Stimulated activated CD4-positive, alpha-beta T cell treated with anti-CD3 and anti-CD28 coated beads, TNF-alpha, amount 100 ng/mL, for 24 hours (primary cell): ENCODE measurements at places on chromosomes 7 and 10.

- DNase-seq = no peak
Observed at GRCh38 chr7:93374345-93374940, 142.3 kb downstream of the VPS50 start.

GRCh38 chr10:31819391-31819820 is 109.2 kb downstream of the ARHGAP12 start:
- DNase-seq = no peak

DNA sequence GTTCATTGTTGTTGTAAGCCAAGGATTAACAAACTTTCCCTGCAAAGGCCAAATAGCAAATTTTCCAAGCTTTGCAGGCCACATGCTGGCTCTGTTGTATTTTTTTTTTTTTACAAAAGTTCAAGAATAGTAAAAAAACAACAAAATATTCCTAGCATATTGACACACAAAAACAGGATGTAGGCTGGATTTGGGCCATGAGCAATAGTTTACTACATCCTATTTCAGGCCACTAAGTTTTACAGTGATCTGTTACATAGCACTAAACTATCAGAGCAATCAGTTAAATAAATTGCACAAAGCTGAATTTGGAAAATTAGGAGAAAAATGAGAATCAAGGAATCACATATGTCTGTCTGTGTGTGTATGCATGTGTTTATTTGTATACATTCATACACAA is 491.8 kb upstream of the GHITM start:
- DNase-seq = no peak

DNA sequence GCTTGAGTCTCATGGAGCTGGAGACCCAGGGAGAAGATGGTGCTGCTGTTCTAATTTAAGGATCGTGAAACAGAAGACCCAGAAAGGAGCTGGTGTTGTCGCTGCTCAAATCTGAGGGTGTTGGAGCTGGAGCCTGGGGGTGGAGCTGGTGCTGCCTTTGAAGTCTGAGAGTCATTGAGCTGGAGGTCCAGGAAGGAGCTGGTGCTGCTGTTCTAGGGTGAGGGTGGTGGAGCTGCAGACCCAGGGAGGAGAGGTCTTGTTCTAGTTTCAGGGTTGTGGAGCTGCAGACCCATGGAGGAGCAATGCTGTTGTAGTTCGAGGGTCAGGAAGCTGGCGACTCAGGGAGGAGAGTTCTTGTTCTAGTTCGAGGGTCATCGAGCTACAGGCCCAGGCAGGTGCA is 84.1 kb upstream of the ZNF479 start:
- no peak for DNase-seq

DNA sequence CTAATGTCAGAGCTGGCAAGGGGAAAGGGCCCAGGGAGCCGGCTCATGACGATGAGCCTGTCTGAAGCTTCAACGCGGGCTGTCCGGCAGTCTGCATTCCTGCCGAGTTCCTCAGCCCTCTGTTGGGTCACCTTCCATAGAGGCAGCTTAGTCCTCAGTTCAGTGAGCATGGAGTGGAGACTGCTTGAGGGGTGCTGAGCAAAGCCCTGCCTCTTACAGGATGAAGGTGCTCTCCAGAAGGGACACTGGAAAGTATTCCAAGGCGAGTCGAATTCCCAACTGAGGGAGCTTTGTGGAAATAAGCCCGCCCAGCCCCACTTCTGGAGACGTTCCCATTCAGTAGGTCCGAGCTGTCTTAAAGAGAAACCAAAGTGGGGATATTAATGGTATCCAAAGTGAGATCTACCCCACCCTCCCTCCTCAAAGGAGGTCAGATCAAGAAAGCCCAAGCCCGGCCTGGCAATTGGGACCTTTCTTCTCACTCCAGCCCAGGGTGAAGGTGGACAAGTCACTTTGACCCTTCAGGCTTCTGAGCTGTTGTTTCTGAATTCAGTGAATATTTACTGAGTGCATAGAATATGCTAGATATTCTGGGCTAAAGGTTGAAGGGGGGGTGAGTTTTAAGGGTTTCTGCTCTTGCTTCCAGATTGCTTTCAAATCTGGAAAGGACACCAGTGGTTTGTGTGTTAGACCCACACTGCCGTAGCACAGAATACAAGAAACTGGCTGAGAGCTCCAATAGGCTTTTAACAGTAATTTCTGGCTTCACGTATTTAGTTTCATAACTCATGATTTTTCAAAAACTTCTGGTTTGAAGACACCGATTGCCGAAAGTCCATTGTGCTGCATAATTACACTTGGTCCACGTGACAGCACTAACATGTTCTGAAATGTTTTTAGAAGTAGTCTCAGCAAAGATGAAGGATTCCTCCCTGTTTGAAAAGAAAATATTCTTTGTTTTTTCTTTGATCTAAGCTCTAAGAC is 3.5 kb downstream of the EGFR start:
- no peak for DNase-seq

DNA sequence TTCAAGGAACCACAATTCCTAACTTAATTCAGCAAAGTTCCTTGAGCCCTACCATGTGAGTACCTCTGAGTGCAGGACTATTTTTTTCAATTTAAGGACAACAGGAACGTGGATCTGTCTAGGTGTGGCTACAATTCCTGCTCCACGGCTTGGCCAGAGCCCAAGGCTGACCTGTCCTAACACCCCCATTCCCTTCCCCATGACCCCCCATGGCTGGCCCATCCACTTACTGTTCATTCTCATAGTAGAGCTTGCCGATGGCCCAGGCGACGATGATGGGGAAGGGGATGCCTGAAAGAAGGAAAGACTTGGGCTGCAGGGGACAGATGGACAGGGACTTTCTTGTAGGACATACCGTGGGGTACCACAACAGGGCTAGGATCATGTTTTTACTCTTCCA is 20.3 kb downstream of the CRHR2 start:
- DNase-seq = no peak

DNA sequence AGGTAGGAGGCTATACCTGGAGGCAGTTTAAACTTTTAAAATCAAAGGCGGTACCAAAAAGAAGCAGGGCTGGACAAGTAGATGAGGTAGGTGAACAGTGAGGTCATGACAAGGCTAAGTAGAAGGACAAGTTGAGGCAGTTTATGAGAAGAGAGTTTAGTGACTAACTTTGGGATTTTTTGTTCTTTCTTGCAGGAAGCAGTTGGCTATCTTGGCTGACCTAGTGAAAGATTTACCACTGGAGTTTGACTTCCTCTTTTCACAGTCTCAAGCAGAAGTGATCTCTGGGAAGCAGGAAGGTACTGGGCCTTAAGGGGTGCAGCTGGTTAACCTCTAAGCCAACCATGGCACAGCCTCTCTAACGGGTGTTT is 26.3 kb downstream of the ENTPD7 start:
- DNase-seq = no peak

GRCh38 chr7:155377071-155377837 is 79.6 kb downstream of the INSIG1 start:
- no peak for DNase-seq

- no peak for DNase-seq
Observed at GRCh38 chr7:36202398-36202797, 49.3 kb downstream of the EEPD1 start.

DNA sequence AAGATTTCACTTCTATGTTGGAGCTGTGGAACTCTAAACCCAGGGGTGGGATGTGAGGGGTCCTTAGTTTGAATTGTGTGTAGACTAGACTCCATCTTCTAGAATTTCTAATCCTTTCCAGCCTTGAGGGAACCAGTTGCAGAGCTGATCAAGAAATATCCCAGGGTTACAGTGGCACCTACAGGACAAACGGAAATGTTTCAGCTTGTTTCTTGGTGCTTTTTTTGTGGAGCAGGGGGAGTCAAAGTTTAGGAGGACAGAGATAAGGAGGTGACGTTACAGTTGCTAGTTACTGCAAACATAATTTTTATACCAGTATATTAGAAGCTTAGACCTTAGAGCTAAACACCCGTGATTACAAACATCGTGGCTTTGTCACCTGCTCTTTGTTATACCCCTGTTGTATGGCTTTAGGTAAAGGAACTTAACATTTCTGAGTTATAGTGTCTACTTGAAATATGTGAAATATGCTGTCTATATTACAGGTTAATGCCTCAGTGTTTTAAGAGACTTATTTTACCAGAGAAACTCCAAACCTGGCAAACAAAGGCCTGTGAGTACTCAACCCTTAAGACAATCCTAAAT is 84.5 kb upstream of the DYNC1I1 start:
- DNase-seq = no peak

- DNase-seq = peak; percentile 41
Observed at GRCh38 chr10:100998183-100998990, 1.2 kb upstream of the LZTS2 start.

DNA sequence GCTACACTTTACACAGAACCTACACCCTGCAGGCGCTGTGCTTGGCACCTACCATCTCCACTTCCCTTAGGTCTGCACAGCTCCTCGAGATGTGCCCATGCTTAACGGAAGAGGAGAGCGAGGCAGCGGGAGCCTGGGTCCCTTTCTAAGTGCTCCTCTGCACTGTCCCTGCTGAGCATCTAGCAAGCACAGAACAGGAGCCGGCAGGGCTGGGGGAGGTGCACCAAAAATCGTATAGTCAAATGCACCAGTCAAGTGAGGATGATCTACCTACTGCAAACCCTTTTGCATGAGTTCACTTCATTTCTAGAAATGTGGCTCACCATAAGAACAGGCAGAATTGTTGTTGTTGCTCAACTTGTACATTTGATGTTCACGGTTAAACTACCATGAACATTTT is 267.7 kb downstream of the TNS3 start:
- no peak for DNase-seq

DNA sequence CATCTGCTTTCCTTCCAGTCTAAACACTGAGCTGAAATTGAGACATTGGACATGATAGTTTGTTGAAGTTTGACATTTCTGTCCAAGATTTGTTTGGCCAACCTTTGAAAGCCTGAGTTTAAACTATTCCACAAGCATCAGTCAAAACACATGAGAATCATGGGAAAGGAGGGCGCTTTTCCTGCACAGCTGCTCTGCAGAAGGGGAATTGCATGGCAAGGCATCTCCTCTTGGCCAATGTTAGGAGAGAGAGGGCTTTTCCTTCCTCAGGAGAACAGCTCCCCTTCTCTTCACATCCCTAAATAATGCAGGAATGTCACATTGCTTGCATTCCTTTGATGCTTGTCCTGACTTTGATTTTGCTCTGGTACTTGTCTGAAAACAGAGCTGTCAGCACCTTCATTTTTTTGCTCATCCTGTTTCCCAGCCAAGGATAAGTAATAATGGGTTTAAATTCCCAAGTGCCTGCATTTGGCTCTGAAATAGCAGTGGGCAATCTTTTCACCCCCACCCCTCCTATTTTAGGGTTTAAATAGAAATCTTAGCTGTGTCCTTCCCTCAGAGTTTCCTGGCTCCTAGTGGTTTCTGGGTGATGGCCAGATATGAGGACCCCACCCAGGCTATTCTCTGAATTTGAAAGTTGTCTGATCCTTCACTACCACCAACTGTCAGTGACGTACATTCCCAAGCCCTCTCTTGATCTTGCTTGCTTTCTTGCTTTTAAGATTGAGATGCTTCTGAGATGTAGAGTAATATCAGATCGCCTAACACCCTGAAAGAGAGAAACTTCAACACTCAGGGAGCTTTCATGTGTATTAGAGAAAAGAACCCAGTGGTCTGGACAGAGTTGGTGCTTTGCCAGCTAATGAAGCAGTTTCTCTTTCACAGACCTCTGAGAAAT is 75.2 kb upstream of the NPVF start:
- no peak for DNase-seq

DNA sequence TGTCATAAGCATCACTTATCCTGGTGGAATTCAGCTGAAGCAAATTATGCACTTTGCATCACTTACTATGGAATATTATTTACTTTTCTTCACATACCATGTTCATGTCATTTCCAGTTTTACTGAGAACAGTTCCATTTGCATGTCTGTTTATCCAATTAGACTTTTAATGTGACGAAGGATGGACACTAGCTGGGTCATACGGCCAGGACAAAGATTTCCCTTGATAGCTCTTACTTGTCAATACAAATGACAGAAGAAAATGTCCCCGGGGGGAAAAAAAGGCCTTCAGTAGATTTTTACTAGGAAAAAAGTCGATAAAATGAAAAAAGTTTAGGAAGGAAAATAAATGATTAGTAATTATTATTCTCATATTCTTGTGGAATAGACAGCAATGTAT is 106.6 kb downstream of the RAPGEF5 start:
- no peak for DNase-seq

DNA sequence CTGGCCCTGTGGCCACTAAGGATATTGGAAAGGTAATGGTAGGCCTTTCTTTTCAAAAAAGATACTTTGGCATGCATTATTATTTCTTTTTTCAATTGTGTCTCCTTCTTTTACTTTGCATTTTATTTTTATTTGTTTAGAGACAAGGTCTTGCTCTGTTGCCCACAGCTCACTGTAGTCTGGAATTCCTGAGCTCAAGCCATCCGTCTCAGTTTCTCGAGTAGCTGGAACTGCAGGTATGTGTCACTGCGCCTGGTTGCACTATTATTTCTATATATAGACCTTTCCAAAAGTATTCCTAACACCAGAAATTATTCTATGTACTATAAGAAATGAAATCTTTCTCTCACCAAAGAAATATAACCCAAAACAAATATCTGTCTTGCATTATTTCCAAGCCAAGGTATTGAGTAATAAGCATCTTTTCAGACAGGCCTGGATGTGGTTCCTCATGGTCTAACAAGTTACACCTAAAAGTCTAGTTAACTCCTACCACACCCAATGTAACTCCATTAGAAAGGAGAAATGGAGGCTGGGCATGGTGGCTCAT is 500.8 kb upstream of the ANKRD30A start:
- no peak for DNase-seq

DNA sequence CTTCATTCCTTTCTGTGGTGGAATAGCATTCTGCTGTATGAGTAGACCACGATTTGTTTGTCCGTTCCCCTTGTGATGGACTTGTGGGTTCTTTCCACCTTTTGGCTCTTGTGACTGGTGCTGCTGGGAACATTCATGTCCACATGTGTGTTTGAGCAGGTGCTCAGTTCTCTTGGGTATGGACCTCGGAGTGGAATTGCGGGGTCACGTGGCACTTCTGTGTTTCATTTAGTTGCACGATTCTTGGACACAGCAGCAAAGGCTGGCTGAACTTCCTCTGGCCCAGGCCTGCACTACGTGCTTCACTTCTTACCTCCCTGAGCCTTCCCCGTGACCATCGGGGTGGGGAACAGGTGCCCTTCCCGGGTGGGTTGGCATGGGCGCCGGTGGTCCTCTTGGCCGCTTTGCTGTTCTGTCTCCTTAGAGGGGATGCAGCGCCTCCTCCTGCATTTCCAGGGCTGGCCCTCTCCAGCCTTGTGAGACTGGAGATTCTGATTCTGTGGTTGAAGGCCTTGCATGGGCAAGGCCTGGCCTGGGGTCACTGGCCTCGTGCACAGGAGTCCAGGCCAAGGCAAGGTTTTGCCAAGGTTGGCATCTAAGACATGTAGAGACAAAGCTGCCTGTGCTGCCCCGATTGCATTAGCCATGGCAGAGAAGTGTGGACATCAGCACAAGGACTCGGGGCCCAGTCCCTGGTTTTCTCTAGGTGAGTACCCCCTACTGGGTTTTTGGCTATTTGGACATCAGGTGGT is 25.1 kb downstream of the DOCK1 start:
- DNase-seq = no peak

GRCh38 chr10:68559841-68560185 is 324 bp upstream of the TET1 start:
- no peak for DNase-seq

GRCh38 chr10:97117372-97117771 is 68.4 kb downstream of the SLIT1 start:
- DNase-seq = no peak

GRCh38 chr10:13945390-13946208 is 358.8 kb downstream of the PRPF18 start:
- no peak for DNase-seq

- no peak for DNase-seq
Observed at GRCh38 chr10:119452396-119452795, 90.1 kb downstream of the RGS10 start.

- DNase-seq = no peak
Observed at GRCh38 chr7:27551803-27552400, 110.8 kb downstream of the HIBADH start.

- DNase-seq = no peak
Observed at GRCh38 chr10:33732161-33732680, 397.8 kb upstream of the NRP1 start.
